ENCODE measurements at places on chromosomes 3 and 15.
A peak's percentile ranks its signal among the peaks of the same experiment; 100 is the strongest.

- DNase-seq, result no peak
Observed at GRCh38 chr15:58330741-58331559, 100.8 kb upstream of the LIPC start.

GRCh38 chr3:140244893-140245292 is 309.9 kb downstream of the CLSTN2 start:
- DNase-seq, result no peak

DNA sequence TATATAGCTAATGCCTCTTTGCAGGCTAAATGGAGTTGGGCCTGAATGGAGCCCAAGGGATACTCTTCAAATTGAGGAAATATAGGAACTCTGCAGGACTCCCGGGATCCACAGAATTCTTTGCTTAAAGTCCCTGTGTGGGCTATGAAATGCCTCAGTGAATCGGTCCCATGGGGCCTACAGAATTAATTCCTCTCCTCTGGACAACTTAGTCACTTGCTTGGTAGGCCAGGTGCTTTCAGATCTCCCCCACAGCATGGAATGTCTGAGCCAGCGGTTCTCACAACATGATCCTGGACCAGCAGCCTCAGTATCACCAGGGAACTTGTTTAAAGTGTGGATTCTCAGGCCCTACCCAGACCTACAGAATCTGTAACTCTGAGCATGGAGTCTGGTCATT is 15.1 kb upstream of the PRICKLE2 start:
- DNase-seq, result no peak

DNA sequence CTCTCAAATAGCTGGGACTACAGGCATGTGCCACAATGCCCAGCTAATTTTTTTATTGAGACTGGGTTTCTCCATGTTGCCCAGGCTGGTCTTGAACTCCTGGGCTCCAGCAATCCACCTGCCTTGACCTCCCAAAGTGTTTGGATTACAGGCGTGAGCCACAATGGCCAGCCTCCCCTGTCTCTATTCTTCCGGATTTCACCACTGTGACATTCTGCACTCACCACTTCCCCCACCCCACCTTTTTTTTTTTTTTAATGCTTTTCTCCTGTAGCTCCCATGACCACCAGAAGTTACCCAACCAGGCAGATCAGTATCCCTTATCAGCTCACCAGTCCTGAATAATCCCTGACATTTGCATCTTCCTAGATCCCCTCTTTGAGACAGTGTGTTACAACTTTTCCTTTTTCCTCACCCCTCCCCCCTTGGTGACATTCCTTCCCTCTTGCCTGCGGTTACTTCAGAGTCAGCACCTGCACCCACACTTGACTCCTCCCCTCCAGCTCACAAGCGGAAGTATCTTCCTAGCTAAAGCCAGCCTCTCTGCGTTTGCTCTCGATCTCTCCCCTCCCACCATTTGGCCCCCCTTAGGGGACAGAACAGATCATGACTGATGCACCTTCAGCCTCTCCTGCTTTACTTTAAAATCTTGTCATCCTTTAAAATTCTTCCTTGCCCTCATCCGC is 13.5 kb upstream of the ZNF592 start:
- no peak for DNase-seq

GRCh38 chr3:63798949-63799348 is 20.1 kb upstream of the C3orf49 start:
- no peak for DNase-seq

DNA sequence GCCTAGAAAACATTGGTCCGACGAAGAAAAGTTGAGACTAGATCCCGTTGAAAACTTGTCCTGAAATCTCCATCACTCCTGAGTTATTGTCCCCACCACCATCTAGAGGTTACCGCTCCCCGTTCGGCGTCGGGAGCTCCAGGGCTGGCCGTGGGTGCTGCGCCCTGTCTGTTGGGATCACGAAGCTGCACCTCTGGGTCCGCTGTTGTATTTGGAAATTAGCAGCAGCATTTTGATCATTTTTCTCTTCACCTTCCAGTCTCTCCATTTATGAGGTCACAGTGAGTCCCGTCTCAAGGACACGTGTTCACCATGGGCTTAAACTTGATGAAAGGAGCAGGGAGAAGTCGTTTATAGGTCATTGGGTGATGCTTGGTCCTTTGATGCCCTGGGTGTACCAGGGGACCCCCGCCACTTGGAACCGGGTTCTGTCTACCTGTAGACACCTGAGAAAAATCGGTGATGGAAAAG is 565 bp downstream of the MANF start:
- DNase-seq, result no peak

DNA sequence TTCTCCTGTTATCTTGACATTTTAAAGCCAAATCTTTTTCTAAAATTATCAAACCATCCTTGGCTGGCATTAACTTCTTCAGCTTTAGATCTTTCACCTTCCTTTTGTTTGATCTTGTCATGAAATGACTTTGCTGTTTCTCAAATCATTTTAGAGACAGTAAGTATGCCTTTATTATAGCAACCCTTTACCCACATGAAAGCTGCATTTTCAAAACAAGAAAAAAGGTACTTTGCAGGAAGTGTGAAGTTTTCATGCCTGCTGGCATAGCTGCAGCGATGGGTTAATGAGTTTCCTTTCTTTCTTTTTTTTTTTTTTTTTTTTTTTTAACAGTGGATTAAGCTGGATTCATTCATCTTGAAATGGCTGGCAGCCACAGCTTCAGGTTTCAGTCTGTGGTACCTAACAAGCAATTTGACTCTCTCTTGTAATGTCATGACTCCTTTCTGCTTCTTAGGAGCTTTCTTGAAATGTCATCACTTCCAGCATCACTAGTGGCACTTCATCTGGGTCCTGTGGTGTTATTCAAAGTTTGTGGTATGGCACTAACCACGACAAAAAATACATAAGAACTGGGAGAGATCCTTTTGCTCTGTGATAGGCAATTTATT is 18.8 kb downstream of the SLC25A26 start:
- no peak for DNase-seq

DNA sequence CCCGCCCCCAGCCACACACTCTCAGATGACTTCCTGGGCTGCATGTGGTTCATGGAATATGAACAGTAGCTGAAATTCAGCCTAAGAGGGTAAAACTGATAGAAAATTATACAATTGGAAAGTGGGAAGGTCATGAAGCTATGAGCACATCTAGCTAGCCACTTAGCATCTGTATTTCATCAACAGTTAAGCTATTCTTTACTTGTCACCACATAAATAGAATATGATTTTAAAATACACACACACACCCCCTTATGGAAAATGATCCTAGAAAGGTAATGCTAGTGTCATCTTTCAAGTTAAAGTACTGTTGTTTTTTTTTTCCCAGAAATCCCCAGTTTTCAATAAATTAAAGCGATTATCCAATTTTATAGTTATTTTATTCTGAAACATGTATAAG is 3.6 kb downstream of the MAP4 start:
- DNase-seq, result no peak

GRCh38 chr15:75775296-75776064 is 62.8 kb upstream of the CSPG4 start:
- DNase-seq, result no peak

GRCh38 chr15:27457766-27458165 is 486.8 kb downstream of the GABRG3 start:
- DNase-seq, result no peak

- DNase-seq, result no peak
Observed at GRCh38 chr15:63440756-63441155, 59.1 kb upstream of the CA12 start.

- no peak for DNase-seq
Observed at GRCh38 chr3:172875039-172875438, 124.5 kb downstream of the ECT2 start.

- DNase-seq, result peak; percentile 46
Observed at GRCh38 chr15:98658831-98659699, 10.7 kb downstream of the IGF1R start.

GRCh38 chr3:43217206-43217605 is 69.1 kb upstream of the SNRK start:
- DNase-seq, result no peak

DNA sequence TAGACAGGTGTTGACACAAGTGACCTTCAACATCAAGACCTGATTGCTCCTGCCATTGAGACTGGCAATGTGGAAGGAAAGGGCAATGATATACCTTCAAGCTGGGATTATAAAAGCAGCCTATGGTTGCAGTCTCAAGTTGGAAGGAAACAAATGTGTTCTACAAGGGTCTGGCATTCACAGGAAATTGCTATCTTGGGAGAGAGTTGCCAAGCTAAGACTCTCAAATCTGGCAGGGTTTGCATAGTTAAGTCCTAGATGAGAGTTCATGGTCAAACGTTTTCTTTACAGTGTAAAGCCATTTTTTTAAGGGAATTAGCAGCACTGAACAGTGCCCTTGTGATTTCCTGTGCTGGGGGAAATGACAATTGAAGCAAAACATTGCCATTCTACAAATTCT is 546.9 kb upstream of the CFAP20DC start:
- DNase-seq, result no peak

GRCh38 chr3:144760831-144761230 is 789.2 kb downstream of the DIPK2A start:
- no peak for DNase-seq

- DNase-seq, result no peak
Observed at GRCh38 chr3:32398531-32398930, 6.9 kb downstream of the CMTM7 start.

DNA sequence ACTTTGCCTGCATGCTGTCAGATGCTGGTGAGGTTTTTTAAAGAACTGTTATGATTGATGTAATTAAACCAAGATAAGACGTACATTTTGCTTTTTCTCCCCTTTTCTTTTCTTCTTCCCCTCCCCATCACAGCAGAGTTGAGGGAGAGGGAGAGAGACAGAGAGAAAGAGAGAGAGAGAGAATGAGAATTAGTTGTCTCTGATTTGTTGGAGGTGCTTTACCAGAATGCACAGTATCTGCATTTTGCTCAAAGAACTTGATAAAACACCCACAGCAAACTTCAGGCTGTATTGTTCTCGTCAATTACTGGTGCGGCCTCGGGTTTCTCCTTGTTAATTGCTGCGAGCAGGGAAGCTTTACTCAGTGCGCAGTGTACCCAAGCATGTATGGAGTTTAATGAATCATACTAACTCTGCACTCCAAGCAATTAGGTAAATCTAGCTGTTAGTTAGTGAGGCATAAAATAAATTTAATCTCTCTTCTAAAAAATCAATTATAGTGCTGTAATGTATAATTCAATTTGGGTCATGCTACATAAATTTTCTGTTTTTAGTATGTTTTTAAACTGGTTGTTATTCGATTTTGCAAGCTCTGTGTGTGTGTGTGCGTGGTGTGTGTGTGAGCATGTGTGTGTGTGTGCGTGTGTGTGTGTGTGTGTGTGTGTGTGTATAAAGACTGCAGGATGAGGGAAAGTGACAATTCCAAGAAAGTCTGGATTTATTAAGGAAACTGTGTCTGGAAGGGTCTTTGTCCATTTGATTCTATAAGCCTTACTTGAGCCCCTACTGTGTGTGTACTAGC is 273.4 kb downstream of the TLE3 start:
- no peak for DNase-seq

DNA sequence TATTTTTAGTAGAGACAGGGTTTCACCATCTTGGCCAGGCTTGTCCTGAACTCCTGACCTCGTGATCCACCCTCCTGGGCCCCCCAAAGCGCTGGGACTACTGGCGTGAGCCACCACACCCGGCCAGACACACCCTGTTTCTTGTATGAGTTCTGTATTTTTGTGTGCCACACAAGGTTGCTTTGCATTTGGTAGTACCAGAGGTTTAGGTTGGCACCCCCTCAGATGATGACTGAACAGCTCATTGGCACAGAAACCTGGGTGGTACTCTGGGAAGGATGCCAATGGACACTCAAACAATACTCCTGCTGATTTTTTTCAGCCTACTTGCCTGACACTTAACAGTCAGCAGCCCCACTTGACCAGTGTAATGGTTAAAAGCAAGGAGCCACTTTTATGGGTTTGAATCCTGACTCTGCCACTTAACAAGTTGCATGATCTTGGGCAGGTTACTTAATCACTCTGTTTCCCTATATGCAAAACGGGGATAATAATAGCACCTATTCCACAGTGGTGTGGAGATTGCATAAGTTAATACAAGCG is 39.2 kb upstream of the BCL2A1 start:
- DNase-seq, result peak; percentile 13

DNA sequence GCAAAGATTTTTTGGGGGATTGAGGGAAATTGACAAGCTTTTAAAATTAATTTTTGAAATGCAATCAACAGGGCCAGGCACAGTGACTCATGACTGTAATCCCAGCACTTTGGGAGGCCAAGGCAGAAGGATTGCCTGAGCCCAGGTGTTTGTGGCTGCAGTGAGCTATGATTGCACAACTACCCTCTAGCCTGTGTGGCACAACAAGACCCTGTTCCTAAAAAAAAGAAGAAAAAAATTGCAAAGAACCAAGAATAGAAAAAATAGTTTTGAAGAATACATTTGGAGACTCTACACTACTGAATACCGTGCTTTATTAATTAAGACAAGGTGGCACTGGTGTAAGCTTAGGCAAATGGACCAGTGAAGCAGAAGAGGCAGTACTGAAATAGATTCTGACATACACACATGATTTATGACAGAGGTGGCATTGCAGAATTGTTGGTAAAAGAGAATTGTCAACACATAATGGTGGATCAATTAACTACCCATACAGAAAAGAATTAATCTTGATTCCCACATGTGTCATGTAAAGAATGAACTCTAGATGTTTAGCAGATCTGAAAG is 443.3 kb upstream of the ATP11B start:
- no peak for DNase-seq

- DNase-seq, result no peak
Observed at GRCh38 chr15:64037116-64037515, 9.2 kb downstream of the DAPK2 start.
